ENCODE measurements at places on chromosomes 6 and 20.

DNA sequence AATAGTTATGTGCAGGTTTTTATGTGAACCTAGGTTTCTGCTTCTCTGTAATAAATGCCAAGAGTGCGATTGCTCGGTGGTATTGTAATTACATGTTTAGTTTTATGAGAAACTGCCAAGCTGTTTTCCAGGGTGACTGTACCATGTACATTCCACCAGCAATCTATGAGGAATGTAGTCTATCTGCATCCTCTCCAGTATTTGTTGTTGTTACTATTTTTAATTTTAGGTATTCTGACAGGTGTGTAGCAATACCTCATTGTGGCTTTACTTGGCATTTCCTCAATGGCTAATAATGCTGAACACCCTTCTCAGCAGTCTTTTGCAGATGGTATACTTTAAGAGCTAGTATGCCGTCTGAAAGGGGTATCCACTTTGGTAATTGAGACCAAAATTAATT is 142.1 kb downstream of the BMP2 start:
- DNase-seq = no peak

DNA sequence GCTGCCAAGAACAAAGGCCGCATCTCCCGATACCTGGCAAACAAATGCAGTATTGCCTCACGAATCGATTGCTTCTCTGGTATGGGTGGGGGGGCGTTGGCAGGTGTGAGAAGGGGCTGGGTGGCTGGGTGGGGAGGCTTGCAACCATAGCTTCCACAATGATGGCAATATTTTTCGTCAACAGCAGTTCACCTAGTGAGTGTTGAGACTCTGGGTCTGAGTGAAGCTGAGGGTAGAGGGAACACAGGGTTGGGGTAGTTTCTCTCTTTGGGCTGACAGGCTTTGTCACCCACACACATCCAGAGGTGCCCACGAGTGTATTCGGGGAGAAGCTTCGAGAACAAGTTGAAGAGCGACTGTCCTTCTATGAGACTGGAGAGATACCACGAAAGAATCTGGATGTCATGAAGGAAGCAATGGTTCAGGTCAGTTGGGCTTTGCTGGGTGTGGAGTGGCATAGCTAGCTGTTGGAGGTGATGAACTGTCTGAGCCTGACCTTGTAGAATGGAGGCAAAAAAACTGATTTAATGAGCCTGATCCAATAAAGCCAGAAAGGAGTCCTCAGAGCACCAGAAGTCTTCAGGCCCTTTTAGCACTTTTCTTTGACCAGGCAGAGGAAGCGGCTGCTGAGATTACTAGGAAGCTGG is 4.2 kb downstream of the NOP56 start:
- no peak for DNase-seq

DNA sequence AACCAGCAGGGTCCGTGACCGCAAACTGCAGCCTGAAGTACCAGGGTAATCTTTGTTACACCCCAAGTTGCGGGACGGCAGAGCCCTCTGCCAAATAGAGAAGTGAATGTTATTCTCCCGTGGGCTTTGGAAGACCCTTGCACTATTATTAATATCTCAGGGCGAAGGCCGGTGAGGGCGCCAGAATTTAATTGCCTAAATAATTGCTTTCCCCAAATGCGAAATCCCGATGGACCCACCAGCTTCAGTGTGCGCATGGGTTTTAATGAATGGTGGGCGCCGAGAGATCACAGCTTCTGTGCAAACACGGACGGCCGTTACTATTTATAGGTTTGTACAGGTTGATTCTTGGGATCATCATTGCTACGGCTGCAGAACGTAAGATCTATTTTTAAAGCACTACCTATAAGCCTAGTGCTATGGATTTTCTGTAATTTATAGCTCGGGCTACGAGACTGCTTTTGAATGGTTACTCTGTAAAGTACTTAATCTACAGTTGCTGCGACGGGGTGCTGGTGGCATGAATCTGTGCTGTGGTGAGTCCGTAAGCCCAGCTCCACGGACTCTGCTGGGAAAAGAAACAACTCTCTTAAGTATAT is 15.2 kb upstream of the PHACTR3 start:
- DNase-seq = no peak

GRCh38 chr6:168537540-168537884 is 96.5 kb downstream of the SMOC2 start:
- no peak for DNase-seq

GRCh38 chr6:138682704-138683527 is 90.7 kb upstream of the CCDC28A start:
- DNase-seq = no peak

DNA sequence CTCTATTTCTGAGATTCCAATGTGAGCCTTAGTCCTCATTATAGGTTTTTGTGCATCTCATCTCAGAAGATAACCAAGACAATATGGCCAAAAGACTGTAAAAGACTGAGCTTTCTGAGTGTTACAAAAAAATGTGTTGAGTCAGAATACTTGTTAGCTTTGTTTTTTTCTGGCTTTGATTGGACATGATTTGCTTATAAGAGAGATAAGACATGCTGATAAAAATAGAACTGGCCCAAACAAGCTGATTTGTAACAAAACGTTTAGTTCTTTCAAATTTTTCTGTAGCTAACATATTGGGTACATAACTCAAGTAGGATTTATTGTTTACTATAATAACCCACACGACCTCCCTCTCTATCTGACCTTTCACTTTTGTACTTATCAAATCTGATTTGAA is 32.9 kb downstream of the FILIP1 start:
- DNase-seq = no peak

- peak; percentile 18 for DNase-seq
Observed at GRCh38 chr6:131400054-131400778, 172.8 kb upstream of the ARG1 start.

- DNase-seq = no peak
Observed at GRCh38 chr6:14053811-14054210, 63.8 kb upstream of the CD83 start.

DNA sequence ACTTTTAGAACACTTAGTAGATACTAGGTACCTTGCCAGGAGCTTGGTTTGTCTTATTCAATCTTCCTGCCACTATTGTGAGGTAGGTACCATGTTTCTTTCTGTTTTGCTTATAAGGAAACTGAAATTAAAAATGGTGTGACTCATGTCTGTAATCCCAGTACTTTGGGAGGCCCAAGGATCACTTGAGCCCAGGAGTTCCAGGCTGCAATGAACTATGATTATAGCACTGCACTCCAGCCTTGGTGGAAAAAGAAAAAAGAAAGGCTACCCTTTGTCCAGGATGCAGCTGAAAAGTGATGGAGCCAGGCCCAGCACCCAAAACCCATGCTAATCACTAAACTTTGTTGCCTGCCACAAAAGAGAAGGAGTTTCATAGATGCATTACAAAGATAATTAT is 34.1 kb upstream of the LAMA4 start:
- no peak for DNase-seq

- no peak for DNase-seq
Observed at GRCh38 chr20:16240355-16240754, 332.9 kb downstream of the KIF16B start.

DNA sequence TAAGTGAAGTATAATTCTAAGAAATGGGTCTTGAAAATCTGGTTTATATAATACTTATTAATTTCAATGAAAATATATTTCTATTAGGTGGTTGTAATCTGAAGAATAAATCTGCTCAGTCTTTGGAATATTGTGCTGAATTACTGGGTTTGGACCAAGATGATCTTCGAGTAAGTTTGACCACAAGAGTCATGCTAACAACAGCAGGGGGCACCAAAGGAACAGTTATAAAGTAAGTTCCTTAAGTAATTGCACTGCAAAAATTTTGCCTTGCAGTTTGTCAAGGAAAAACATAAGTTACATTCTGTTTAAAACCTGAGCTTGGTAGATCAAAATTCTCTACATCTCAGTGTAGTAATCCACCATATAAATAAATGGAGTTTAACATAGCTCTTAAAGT is 106.0 kb downstream of the MYO6 start:
- peak; percentile 48 for DNase-seq

- DNase-seq = no peak
Observed at GRCh38 chr20:9597547-9597946, 83.2 kb downstream of the LAMP5 start.

GRCh38 chr6:121868206-121868605 is 432.8 kb downstream of the GJA1 start:
- DNase-seq = no peak

GRCh38 chr6:133761706-133762105 is 127.2 kb upstream of the TCF21 start:
- DNase-seq = no peak

All from HCT116 (cell line).